ENCODE measurements at places on chromosomes 16 and 17.

GRCh38 chr16:74868035-74868434 is 93.4 kb upstream of the FA2H start:
- no peak for DNase-seq

DNA sequence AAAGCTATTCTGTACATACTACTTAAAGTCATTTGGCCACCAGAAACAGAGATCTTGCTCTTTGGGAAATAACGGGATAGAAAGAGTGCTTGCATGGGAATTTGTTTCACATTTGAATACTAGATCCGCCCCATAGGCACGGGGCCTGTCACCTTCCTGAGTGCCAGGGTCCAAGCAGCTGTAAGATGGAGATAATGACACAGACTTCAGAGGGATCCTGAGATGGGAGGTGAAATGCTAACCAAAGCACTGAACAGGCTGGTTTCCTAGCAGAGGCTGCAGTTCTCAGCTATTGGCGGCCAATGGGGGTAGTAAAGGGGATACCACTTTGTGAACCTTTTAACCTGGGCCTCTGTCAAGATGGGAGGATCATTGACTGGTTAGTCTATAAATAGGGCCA is 225.4 kb downstream of the IRF8 start:
- no peak for DNase-seq

- no peak for DNase-seq
Observed at GRCh38 chr16:77986011-77986740, 36.2 kb upstream of the CLEC3A start.

GRCh38 chr17:13787636-13788035 is 185.9 kb upstream of the HS3ST3A1 start:
- DNase-seq, result no peak

DNA sequence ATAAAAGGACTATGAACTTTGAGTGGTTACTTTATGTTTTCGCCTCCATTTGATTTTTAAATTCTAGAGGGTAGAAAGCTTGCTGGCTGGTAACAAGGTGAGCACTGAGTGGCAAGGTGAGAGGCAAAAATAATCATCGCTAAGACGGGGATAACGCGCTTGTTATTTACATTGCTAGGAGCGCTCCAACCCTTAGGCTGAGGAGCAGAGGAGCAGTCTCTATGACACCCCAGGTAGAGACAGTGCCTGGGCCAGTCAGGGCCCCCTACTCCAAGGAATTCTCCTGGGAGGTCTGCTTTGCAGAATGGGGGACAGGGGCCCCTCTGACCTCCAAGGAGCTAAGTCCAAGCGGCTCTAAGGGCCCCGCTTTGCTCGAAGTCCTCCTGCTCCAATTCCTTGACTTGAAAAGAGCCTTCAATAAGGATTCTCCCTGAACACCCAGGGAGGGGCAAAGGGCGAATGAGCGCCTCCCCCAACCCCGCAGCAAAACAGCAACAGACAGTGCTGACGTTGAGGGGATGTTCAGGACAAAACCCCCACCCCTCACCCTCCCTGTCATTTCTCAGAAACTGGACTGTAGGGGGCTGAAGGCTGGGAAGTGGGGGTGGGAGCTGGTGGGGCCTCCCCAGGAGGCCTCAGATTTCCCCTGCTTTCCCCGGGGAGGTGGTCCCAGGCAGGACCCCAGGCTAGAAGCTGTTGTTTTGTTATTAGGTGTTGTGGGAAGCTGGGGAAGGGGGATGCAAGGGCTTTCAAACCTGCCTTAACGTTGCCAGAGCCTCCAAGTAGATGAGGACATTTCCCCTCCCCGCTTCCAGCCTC is 10.2 kb upstream of the FOXF1 start:
- DNase-seq, result no peak

DNA sequence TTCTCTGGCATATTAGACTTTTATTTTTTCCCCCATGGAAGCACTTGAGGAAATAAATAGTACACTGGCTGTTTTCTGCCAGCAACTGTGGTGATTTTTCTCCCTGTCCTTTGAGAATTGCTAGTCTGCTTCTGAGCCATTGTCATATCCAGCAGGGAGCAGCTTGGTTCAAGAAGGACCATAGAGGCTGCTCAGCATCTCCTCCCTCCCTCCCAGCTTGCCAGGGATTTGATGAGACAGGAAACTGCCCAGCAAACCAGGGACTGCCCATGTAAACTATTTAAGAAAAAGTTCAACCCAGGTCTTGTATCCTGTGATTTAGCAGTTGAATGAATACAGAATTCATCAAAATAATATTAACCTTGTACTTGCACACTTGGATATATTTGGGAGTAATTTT is 39.5 kb downstream of the CYB5B start:
- DNase-seq, result no peak

DNA sequence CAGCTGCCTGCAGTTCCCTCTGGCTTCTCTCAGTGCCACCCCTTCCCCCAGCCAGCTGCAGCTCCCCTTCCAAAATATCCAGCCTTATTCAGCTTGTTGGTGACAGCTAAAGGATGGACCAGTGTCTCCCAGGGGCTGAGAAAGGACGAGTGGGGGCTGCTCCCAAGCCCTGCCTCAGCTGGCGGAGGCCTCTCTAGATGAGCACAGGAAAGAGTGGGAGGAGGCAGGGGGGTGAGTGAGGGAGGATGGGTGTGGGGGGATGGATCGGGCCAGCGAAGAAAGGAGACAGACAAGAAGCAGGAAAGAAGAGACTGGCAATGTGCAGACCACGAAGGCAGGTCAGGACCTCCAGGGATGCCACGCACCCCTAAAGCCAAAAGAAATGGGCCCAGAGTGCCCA is 17.5 kb downstream of the PIPOX start:
- no peak for DNase-seq

DNA sequence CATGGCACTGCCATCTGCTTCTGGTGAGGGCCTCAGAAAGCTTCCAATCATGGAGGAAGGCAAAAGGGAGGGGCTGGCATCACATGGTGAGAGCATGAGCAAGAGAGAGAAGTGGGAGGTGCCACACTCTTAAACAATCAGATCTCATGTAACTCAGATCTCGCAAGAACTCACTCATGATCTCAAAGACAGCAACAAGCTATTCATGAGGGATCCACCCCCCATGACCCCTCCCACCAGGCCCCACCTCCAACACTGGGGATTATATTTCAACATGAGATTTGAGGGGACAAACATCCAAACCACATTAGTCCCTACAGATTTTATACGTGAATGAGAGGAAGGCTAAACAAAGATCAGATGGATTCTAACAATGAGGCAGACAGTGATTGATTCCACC is 8.9 kb upstream of the TMEM132E start:
- DNase-seq, result no peak

DNA sequence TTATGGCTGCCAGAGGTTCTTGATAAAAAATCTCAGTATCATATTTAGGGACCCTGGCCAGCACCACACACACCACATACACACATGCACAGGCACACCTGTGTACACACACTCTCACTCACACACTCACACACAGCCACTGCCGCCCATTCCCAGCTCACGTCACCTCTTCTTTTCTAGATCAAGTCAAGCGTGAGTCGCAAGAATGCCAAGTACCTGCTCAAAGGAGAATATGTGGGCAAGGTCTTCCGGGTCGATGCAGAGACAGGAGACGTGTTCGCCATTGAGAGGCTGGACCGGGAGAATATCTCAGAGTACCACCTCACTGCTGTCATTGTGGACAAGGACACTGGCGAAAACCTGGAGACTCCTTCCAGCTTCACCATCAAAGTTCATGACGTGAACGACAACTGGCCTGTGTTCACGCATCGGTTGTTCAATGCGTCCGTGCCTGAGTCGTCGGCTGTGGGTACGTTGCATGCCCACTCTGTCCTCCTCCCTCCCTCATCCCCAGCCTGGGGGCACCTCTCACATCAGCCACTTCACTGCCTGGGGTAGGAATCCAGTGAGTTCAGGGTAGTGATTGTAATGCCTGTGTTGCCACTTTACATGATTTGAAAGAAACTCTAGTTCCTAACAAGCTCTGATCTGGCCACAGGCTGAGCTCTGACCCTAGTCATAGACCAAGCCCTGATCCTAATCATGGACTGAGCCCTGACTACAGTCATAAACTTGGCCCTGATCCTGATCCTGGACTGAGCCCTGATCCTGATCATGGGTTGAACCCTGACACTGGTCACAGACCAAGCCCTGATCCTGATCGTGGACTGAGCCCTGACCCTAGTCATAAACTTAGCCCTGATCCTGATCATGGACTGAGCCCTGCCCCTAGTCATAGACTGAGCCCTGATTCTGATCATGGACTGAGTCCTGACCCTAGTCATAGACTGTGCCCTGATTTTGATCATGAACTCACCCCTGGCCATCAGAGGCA is 20.4 kb downstream of the CDH5 start:
- no peak for DNase-seq

DNA sequence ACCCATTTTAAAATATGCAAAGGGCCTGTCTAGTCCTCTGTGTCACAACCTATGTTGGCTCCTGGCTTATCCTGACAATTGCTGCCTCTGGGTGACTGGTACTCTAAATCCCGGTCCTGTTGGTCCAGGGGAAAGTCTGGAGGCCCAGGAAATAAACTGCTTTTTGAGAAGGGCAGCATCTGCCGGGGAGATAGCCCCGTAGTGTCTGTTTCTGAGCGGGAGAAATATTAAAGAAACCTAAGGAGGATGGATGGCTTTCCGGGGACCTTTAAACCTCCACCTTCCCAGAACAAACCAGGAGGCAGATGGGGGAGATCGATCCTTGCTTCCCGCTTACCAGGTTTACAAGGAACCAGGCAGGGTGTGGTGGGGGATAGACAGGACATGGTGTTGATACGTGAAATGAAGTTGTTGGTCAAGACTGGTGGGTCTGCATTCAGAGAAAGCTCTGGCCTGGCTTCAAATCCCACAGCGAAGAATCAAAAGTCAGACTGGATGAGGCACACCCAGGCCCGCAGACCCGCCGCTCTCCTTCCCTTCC is 3.8 kb downstream of the HOXB2 start:
- no peak for DNase-seq

GRCh38 chr16:83661656-83662055 is 146.1 kb upstream of the HSBP1 start:
- DNase-seq, result no peak

GRCh38 chr17:78485290-78486168 is 91.7 kb downstream of the DNAH17 start:
- no peak for DNase-seq

DNA sequence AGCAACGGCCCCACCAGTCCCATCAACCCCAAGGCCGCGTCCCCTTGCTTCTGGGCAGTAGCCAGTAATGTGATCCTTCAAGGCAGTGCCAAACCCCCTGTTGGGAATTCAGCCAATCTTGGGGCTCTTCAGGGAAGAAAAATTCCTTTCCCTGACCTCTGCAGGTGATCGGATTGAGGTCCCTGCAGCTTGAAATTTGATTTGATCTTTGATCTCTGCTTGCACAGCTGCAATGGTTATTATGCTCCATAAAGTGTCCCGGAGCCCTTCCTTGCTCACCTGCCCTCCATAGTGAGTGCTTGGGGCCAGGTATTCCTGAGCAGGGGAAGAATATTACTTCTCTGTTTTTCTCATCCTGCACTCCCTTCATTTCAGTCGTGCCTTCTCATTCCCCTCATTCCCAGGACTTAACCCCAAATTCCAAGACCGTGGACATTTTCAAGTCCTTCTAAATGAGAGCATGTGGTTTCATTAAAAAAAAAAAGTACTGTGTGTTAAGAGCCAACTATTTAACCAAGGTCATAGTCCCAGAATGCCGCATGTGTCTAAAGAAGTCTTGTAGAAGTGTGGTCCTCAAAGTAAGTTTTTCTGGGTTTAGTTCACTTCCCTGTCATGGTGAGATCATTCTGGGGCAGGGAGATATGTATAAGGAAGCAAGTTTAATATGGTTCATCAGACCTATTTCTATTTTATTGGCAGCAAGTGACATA is 56.3 kb downstream of the SOX9 start:
- no peak for DNase-seq

- no peak for DNase-seq
Observed at GRCh38 chr16:8893976-8894690, 12.0 kb downstream of the LITAFD start.

GRCh38 chr16:80931801-80932707 is 74.6 kb downstream of the CMC2 start:
- DNase-seq, result peak; percentile 78

GRCh38 chr17:72118335-72119076 is 2.3 kb upstream of the SOX9 start:
- peak; percentile 93 for DNase-seq

DNA sequence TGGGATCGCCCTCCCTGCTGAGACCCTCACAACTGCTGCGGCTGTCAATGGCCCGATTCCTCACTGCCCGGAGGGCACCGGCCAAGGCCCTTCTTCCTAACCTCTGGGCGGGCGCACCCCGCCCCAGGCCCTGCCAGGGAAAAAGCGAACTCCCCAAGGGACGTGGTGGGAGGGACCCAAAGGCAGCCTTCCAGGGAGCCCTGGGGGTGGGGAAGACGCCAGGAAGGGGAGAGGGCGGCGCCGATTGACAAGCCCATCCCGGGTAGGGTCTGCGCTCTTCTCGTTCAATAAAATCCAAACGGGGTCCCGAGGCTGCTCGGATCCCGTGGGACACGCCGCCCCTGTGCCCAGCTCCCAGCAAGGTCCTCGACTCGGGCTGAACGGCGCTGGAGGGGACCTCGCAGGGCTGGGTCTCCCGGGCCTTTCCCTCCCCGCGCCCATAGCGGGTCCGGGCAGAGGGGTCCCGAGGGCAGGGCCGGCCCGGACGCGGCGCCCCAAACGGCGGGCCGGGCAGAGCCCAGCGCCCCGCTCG is 416 bp downstream of the KIFC3 start:
- DNase-seq, result peak; percentile 86

GRCh38 chr17:72529386-72529785 is 408.6 kb downstream of the SOX9 start:
- DNase-seq, result peak; percentile 39

DNA sequence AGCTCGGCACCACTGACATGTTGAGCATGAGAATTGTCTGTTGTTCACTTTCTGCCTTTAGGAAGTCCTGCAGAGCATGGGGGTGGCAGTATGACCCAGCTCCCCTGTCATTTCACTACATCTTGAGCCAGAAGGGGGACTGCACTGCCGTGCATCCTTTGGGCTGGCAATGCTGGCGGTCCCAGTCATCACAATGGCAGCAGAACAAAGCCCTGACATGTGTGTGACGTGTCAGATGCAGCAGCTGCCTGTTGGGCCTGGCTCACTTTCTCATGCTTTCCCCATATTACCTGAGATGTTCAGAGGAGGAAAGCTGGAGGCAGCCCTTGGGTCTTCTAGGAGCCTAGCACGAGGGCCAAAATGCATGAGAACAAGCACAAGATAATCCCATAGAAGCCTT is 6.3 kb upstream of the ABAT start:
- DNase-seq, result no peak

DNA sequence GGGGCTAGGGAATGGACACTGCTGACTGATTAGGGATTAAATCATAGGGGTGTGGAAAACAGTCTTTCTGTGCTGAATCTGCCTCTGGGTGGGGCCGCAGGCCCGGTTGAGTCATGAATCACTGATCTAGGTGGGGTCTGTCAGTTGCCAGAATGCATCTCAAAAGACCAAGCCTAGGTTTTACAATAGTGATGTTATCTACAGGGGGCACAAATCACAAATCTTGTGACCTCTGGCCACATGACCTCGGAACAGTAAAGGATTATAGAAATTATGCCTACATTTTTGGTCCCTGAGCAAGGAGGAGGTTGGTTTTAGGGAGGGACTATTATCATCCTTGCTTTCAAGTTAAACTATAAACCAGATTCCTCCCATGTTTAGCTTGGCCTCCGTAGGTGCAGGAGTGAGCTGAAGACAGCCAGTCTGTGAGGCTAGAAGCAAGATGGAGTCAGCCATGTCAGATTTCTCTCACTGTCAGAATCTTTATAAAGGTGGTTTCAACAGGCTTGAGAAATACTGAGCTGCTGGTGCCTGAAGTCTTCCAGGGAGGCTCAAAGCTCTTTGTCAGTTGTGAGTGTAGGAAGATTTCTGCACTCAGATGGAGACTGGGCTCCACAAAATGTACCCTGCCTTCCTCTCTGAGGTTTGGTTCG is 12.9 kb downstream of the GNGT2 start:
- DNase-seq, result no peak

All from kidney (tissue), 22 donors.